Adipose tissue (tissue), 3 donors: ENCODE measurements at places on chromosomes 3 and 15. TPM values are rescaled to one million over a fixed set of nuclear protein-coding genes. Genes with fewer than 3 reads are reported as not detected.

Gene OIP5
- 0.48 TPM for polyA plus RNA-seq

Gene ADGRG7
- polyA plus RNA-seq: not detected

Gene EPHB1
- polyA plus RNA-seq: 1.0 TPM

Gene WDR72
- polyA plus RNA-seq: 0.04 TPM

Gene CHSY1
- polyA plus RNA-seq: 32.4 TPM
